Suprapubic skin (tissue), 4 donors: ENCODE measurements at places on chromosomes 2 and 18. TPM values are rescaled to one million over a fixed set of nuclear protein-coding genes. Genes with fewer than 3 reads are reported as not detected.

GRCh38 chr2:113937501-113937900 is 47.6 kb downstream of the ACTR3 start:
- DNase-seq, result no peak
- no peaks in the 10 kb centered on the region for H3K4me1 ChIP-seq
- H3K27me3 ChIP-seq, result no peaks in the 10 kb centered on the region

GRCh38 chr2:122481717-122482116 is 726.3 kb downstream of the TSN start:
- H3K4me3 ChIP-seq, result no peak overlapping the region
- H3K27ac ChIP-seq, result no peak overlapping the region
- H3K27me3 ChIP-seq, result no peaks in the 10 kb centered on the region
- H3K36me3 ChIP-seq, result no peaks in the 10 kb centered on the region
- no peaks in the 10 kb centered on the region for H3K4me1 ChIP-seq
- no peak for DNase-seq

DNA sequence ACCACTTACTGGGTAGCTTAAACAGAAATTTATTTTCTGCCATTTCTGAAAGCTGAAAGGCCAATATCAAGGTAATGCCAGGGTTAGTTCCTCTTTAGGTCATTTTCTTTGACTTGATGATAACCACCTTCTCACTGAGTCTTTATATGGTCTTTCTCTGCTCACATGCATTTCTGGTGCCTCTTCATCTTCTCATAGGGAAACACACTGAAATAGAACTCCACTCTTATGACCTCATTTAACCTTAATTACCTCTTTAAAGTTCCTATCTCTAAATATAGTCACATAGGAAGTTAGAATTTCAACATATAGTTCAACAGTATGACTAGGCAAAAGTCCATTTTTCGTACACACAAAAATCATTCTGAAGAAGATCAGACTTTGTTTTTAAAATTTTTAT is 616.8 kb upstream of the VRK2 start:
- DNase-seq, result no peak
- no peaks in the 10 kb centered on the region for H3K36me3 ChIP-seq
- no peaks in the 10 kb centered on the region for H3K27me3 ChIP-seq
- H3K4me3 ChIP-seq, result no peak overlapping the region
- H3K4me1 ChIP-seq, result no peaks in the 10 kb centered on the region
- H3K27ac ChIP-seq, result no peak overlapping the region

DNA sequence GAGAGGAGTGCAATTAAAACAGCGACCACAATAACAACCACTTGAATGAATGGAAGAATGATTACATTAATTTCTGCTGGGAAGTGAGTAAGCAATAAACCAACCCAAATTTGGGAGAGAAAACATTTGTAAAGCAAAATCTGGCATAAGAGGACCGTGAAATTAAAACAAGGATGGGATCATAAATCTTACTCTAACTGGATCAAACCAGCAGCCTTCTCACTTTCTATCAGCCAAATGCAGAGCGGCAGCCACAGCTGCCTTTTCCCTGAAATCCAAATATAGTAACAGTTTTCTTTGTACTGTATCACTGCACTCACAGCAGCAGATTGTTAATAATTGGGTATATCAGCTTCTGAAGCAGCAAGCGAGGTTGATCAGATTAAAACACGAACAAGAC is 245.2 kb upstream of the REG3G start:
- H3K27ac ChIP-seq, result no peak overlapping the region
- no peak for DNase-seq
- no peaks in the 10 kb centered on the region for H3K4me1 ChIP-seq
- no peaks in the 10 kb centered on the region for H3K27me3 ChIP-seq
- no peak overlapping the region for H3K4me3 ChIP-seq

DNA sequence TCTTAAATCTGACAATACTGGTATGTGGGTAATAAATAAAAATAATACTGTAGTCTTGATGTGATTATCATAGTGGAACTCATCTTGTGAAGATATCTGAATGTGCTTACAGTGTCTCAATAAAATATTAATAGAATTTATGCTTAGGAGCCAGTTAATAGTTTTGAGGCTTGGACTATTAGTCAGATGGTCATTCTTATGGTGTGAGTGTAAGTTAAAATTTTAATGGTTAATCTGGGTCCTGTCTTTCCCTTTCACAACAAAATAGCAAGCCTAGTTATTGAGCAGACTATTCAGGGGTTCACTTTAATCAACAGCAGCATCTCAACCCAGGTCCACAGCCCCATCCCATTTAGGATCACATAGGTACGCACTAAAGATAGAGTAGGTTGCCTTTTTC is 138.9 kb downstream of the HAUS1 start:
- H3K27ac ChIP-seq, result no peak overlapping the region
- no peak for DNase-seq
- H3K4me1 ChIP-seq, result peaks cover 6% of the 10 kb centered on the region

Gene FHOD3
- total RNA-seq, result 18.7 TPM

Gene WNT10A
- total RNA-seq, result 15.4 TPM

GRCh38 chr2:16069663-16069932 is 129.2 kb downstream of the MYCN start:
- H3K27ac ChIP-seq, result no peak overlapping the region
- no peak for DNase-seq
- no peak overlapping the region for H3K4me3 ChIP-seq
- no peaks in the 10 kb centered on the region for H3K4me1 ChIP-seq

- H3K36me3 ChIP-seq, result no peaks in the 10 kb centered on the region
- H3K27me3 ChIP-seq, result no peaks in the 10 kb centered on the region
- DNase-seq, result no peak
- H3K4me3 ChIP-seq, result no peak overlapping the region
- H3K4me1 ChIP-seq, result no peaks in the 10 kb centered on the region
- no peak overlapping the region for H3K27ac ChIP-seq
These were observed 3.0 kb upstream of the GCG start for GRCh38 chr2:162155093-162155492.

- H3K27ac ChIP-seq, result peak overlapping the region; percentile 96
- peaks cover 10% of the 10 kb centered on the region for H3K36me3 ChIP-seq
- no peaks in the 10 kb centered on the region for H3K27me3 ChIP-seq
- H3K4me3 ChIP-seq, result peak overlapping the region; percentile 99
These were observed 914 bp upstream of the IWS1 start for GRCh38 chr2:127527001-127527804.

DNA sequence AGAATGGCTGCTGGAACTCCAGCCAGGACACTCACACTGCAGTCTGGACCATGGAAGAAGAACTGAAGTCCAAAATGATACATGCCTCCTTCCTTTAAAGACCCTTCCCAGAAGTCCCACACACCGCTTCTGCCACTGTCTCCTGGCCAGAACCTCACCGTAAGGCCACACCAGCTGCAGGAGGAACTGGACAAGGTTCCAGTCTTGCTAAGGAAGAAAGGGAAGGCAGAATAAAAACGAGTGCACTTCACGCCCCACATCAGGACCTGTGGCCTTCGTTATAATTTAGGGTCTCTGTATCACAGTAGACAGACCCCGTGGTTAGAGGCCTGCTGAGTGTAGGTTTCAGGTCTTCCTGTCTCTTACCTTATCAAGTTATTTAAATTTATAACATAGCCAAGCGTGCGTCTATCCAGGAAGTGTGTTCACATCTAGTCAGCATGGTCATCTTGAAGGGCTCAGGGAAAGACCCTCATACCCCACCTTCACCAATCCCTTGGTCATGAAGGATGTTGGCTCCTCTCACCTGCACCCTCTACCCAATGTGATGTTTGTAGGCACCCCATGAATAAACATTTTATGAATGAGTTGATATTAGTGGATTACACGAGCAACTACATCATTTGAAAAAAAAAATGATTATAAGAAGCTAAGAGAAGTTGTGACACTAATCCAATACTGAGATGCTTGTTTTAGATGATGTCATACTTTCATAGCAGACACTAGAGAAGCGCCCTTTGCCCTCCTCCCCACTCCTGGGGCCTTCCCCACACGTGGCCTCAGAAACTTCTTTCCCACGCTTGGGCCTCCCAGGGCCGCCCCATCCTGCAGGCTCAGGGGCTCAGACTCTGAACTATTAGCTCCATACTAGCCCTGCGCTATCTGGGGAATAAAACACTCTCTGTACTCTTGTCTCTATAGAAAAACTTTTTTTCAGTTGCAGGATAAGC is 157.6 kb downstream of the FAM210A start:
- DNase-seq, result no peak
- no peaks in the 10 kb centered on the region for H3K27me3 ChIP-seq
- H3K4me1 ChIP-seq, result peaks cover 21% of the 10 kb centered on the region

- no peaks in the 10 kb centered on the region for H3K27me3 ChIP-seq
- no peak overlapping the region for H3K27ac ChIP-seq
- H3K36me3 ChIP-seq, result no peaks in the 10 kb centered on the region
- DNase-seq, result no peak
- peaks cover under 1% of the 10 kb centered on the region for H3K4me1 ChIP-seq
- H3K4me3 ChIP-seq, result no peak overlapping the region
These were observed 44.1 kb upstream of the TTC39C start for GRCh38 chr18:23970161-23971096.

- no peak overlapping the region for H3K27ac ChIP-seq
- no peaks in the 10 kb centered on the region for H3K4me1 ChIP-seq
- no peak for DNase-seq
- H3K36me3 ChIP-seq, result no peaks in the 10 kb centered on the region
- H3K27me3 ChIP-seq, result no peaks in the 10 kb centered on the region
These were observed 69.5 kb downstream of the EVA1A start for GRCh38 chr2:75491129-75491753.

Gene BCL2
- 10.7 TPM for total RNA-seq

DNA sequence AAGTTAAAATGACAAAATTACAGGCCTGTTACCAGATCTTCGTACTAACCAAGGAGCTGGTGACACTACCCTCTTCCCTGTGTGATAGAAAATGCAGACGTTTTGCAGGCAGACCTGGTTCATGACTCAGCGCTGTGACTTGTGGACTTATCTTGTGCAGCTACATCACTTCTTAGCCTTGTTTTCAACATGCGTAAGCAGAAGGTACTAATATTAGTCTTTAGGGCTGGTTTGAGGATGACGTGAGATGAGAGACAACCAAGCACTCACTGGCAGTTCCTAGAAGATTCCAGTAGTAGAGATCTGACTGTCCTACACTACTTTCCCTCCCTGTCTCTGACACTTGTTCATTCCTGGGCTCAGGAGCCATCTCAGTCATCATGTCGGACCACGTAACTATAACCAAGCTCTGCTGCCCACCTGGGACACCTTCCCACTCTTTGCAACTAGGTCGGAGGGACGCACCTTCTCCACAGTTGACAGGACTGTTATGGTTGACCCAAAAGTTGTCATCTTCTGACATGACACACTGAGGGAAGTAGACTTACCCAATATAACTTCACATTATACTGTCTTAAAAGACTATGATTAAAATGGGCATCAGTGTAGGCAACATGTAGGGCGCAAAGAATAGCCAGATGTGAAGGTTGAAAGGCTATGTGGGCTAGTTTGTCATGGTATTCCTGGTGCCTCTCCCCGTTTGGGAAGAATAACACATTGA is 64.8 kb downstream of the TNFRSF11A start:
- H3K36me3 ChIP-seq, result no peaks in the 10 kb centered on the region
- peaks cover 4% of the 10 kb centered on the region for H3K27me3 ChIP-seq
- H3K4me3 ChIP-seq, result no peak overlapping the region
- H3K27ac ChIP-seq, result no peak overlapping the region

DNA sequence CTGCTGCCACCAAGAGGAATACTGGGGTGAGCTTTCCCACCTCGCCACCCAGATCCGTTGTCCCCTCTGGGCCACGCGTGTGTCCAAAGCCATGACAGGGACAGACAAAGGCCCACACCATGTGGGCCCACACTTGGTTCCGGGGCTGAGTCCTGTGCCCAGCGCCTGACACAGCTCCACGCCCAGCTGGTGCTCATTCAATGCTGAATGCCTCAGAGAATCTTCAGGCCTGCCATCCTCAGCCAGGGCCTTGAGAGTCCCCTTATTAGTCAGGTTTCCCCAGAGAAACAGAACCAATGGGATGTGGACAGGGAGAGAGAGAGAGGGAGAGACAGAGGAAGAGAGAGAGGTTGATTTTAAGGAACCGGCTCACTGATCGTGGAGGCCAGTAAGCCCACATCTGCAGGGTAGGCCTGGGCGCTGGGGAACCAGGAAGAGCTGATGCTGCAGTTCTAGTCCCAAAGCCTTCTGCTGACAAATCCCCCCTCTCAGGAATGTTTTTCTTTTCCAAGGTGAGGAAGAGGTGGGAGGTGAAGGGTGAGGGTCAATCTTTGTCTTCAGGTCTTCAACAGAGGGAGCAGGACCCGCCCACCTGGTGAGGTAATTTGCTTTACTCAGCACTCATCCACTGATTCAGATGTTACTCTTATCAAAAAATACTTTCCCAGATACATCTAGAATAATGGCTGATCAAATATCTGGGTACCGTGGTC is 10.2 kb upstream of the SPATA3 start:
- peaks cover 7% of the 10 kb centered on the region for H3K27me3 ChIP-seq
- no peak overlapping the region for H3K4me3 ChIP-seq
- no peak overlapping the region for H3K27ac ChIP-seq
- no peaks in the 10 kb centered on the region for H3K36me3 ChIP-seq
- H3K4me1 ChIP-seq, result peaks cover 8% of the 10 kb centered on the region

Gene SERPINB2
- 157 TPM for total RNA-seq

GRCh38 chr2:236887953-236888793 is 197.5 kb upstream of the COPS8 start:
- no peaks in the 10 kb centered on the region for H3K36me3 ChIP-seq
- H3K27me3 ChIP-seq, result no peaks in the 10 kb centered on the region
- H3K4me3 ChIP-seq, result no peak overlapping the region
- H3K27ac ChIP-seq, result peak overlapping the region; percentile 85
- peaks cover 14% of the 10 kb centered on the region for H3K4me1 ChIP-seq

DNA sequence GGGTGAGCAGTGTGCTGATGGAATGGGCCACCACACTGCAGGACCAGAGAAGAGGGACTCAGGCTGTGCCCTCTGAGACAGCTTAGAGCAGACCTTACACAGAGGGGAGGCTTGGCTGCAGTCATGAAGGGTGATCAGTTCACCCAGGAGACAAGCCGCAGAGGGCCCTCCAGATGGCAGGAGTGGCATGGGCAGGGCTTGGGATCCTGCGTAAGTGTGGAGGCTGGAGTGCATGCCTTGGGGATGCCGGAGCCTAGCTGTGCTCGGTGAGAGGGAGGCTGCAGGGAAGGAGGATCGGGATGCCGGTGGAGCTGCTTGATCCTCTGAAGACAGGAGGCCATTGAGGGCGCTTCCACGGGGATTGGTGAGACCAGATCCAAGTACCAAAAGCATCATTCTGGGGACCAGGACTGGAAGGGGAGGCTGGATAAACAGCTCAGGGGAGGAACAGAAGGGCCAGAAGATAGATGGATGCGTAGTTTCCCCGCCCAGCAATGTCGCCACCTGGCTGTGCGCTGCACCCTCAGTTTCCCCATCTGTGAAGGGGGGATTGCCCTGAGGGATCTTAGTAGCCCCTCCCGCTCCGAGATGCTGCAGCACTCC is 163.4 kb downstream of the INHBB start:
- H3K4me1 ChIP-seq, result peaks cover 11% of the 10 kb centered on the region
- H3K4me3 ChIP-seq, result no peak overlapping the region
- no peaks in the 10 kb centered on the region for H3K27me3 ChIP-seq
- no peaks in the 10 kb centered on the region for H3K36me3 ChIP-seq
- H3K27ac ChIP-seq, result no peak overlapping the region

Gene DLX2
- total RNA-seq, result not detected

GRCh38 chr2:204795156-204795555 is 249.9 kb downstream of the PARD3B start:
- no peaks in the 10 kb centered on the region for H3K36me3 ChIP-seq
- H3K27ac ChIP-seq, result no peak overlapping the region
- H3K27me3 ChIP-seq, result no peaks in the 10 kb centered on the region
- H3K4me1 ChIP-seq, result no peaks in the 10 kb centered on the region

Gene DAPL1
- 284 TPM for total RNA-seq
